ENCODE measurements at places on chromosomes 6 and 20.

GRCh38 chr6:19632230-19632629 lies 204.9 kb upstream of the ID4 start:
- DNase-seq = no peak

- no peak for DNase-seq
Measured at GRCh38 chr6:26416288-26416687, 14.2 kb downstream of the BTN3A1 start.

DNA sequence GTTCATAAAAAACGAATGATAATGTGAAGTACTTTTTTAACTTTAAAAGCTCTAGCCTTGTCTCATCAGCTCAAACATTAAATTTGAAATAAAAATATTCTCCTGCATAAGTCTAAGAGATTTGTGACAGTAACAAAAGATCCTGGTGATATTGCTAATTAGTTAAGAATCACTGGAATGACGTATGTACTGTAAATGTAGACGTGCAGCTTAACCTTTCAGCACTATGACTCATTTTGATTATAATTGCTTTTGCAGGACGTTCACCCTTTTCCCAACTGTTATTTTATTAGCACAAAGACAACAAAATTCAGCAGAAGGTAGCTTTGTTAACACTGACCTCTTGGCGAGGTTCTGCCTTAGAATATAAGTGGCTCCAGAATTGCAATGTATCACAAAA lies 68.6 kb downstream of the TENT5A start:
- DNase-seq = no peak

DNA sequence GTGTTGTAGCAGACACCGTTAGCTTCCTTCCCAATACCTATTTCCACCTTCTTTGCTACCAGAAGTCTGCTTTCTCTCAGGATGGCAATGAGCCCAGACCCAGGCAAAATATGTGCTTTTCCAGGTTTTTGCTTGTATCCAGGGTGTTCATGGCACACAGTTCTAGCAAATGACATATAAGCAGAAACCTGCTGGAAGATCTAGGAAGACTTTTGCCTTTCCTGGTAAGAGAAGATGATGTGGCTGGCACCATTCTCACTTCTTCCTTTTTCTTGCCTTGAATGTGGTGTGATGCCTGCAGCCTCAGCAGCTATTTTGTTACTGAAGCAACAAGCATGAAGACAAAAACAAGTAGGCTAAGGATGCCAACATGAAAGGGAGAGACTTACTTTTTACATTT lies 19.2 kb upstream of the TBC1D22B start:
- no peak for DNase-seq

DNA sequence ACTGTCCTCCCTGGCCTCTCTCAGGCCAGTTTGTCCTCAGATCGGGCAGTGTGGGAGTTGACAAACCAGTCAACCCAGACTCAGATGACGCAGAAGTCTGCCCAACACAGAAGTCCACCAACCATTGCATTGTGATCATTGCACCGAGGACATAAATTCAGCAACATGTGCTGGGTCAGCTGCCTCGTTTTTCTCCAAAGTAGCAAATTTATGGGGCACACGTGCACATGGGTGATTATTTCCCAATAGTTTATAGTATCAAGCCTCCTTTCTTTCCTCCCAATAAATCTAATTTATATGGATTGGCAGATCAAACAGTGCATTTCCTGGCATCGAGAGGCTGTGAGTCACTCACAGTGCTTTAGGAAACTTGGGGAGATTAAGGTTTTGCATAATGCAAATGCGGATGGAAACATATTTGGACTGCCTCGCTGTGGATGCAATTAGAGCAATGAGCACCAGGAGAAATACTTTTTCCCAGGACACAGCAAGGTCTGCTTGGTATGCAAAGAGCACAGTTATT lies 413.7 kb upstream of the SULF2 start:
- no peak for DNase-seq

DNA sequence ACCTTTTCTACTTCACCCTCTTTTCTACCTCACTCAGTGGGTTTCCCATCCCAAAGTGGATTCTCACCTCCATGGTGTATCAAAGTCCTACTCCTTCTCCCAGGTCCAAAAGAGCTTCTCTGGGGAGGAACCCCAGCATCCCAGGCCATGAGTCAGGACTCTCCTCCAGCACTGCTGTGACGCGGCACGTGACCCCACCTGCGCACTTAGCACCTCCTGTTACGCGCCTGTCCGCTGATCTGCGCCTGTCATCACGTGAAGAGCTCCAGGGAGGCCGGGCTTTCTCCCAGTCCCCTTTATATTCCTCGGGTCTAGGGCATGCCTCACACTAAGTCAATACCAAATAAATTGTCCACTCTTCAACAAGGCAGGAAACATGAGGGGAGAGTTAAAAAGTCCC lies 226.9 kb upstream of the QKI start:
- no peak for DNase-seq

Measured in fibroblast of the conjunctiva (primary cell).